Stimulated activated CD4-positive, alpha-beta T cell treated with anti-CD3 and anti-CD28 coated beads, Interleukin-4, amount 100 ng/mL, for 24 hours (primary cell): ENCODE measurements at places on chromosomes 2 and 18.

GRCh38 chr2:70132244-70133126 lies 45.2 kb downstream of the PCBP1 start:
- peak; percentile 48 for DNase-seq

DNA sequence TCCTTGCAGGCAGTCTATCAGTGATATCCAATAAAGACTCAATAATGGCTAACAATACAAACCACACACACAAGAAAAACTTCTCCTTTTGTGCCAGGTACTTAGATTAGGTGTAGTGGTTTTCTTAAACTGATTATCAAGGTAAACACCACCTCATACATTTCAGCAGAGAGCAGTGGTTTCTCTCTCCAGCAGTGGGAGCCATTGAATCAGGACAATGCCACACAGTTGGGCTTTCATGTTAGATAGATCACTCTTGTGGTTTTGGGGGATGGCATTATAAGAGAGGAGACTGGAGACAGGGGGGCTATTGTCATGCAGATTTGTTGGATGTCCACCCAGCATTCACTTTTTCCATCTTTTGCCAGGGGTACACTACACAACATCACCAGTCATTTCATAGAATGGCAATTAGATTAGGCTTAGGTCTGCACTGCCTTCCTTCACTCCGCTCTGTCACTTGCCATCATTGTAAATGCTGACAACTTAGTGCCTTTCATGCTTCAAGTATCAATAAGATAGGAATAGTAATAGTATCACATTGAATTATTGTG lies 13.6 kb upstream of the IRS1 start:
- DNase-seq: no peak

GRCh38 chr18:37383846-37384595 lies 181.6 kb downstream of the CELF4 start:
- no peak for DNase-seq

GRCh38 chr2:167212014-167212648 lies 323.9 kb downstream of the XIRP2 start:
- DNase-seq: peak; percentile 6

GRCh38 chr2:20594957-20595356 lies 55.9 kb downstream of the HS1BP3 start:
- no peak for DNase-seq

GRCh38 chr2:1448009-1448408 lies 34.7 kb downstream of the TPO start:
- no peak for DNase-seq

DNA sequence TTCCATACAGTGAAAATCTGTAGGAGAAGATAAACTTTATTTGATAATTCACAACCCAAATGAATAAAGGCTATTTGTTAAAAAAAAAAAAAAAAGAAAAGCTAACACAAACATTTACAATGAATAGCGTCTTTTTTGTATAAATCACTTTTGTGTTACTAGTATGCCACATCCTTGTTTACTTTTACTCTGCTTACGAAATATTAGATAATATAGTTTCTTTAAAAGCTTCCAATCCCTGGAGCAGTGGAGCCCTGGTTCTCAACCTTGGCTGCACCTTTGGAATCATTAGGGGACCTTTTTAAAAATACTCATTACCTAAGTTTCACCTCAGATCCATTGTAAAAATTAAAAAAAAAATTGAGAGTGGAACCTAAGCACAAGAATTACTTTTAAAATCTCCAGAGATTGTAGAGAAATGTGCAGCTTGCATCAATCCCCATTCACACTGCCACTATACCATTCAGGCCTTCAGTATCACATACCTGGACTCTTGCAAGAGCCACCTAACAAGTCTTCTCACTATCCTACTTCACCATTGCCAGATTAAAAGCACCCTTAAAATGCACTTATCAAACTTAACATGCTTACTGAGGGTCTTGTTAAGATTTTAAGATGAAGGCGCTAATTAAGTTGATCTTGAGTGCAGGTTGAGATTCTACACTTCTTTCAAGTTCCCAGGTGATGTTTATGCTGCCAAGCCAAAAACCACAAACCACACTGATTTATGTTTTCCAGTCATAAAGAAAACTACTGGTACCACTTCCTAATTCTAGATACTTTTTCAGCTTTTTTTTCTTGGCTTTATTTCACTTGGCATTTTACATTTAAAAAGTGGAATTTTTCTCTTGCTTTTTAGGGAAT lies 59.7 kb upstream of the ZC3H15 start:
- no peak for DNase-seq

DNA sequence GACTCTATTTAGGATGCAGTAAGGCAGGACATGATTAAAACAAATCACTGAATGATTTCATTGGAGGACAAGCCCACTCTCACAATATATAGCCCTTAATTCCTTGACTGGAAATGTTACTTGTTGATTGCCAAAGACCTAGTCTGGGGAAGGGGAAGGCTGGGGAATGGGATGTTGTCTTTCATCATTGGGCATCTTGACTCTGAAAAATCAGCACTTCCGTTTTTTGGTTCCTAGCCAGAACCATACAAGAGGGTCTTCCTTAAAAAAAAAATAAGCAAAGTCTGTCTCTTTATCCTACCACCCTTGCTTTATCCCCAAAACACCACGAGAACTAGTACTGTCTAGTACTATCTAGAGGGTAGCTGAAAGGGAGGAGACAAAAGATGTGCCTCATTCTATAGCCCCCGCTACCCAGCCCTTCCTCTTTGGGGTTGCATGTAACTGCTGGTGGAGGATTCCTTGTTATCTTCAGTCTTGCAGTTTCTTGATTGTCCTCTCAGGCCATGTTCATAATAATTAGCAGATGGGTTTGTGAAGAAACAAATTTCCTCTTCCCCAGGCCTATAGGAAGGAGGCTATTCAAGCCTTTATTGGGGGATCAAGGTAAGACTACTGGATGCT lies 55.8 kb downstream of the NEMP2 start:
- no peak for DNase-seq
